Smooth muscle cell of the umbilical artery (primary cell): ENCODE measurements at places on chromosomes 12 and 14. TPM values are rescaled to one million over a fixed set of nuclear protein-coding genes. Genes with fewer than 3 reads are reported as not detected.

Gene L2HGDH
- 3.6 and 4.6 TPM in 2 replicates for total RNA-seq

Gene RPGRIP1
- total RNA-seq = not detected in 2 replicates

Gene GLT8D2
- total RNA-seq = 29.2 and 74.8 TPM in 2 replicates

Gene MAP3K9
- total RNA-seq = 0.59 and 1.4 TPM in 2 replicates

Gene NDRG2
- 0.37 and 0.89 TPM in 2 replicates for total RNA-seq

Gene C1R
- total RNA-seq = 22.7 and 129 TPM in 2 replicates

Gene CCNT1
- 29.4 and 32.9 TPM in 2 replicates for total RNA-seq

Gene LHX5
- total RNA-seq = not detected in 2 replicates

Gene NANOG
- not detected in 2 replicates for total RNA-seq

Gene RARG
- total RNA-seq = 17.8 and 33.3 TPM in 2 replicates

Gene KCNH5
- total RNA-seq = under 0.01 TPM in 1 of 2 replicates, not detected in the other

Gene LIN7A
- 9.9 and 40.4 TPM in 2 replicates for total RNA-seq

Gene TSPAN19
- total RNA-seq = 0.09 TPM in 1 of 2 replicates, not detected in the other

Gene RNASE3
- not detected in 2 replicates for total RNA-seq

Gene KDM2B
- 25.5 and 33.9 TPM in 2 replicates for total RNA-seq

Gene LRRC10
- not detected in 2 replicates for total RNA-seq

Gene PNMA1
- 28.5 and 36.6 TPM in 2 replicates for total RNA-seq

Gene PPP1R3E
- 2.3 and 3.0 TPM in 2 replicates for total RNA-seq

Gene RAPGEF3
- total RNA-seq = 4.2 and 6.1 TPM in 2 replicates

Gene TSPAN8
- 0.30 TPM in 1 of 2 replicates, not detected in the other for total RNA-seq

Gene GYS2
- total RNA-seq = not detected in 2 replicates

Gene KDM5A
- 64.4 and 80.5 TPM in 2 replicates for total RNA-seq

Gene HCAR3
- not detected in 2 replicates for total RNA-seq

Gene RILPL2
- total RNA-seq = 2.1 and 2.2 TPM in 2 replicates

Gene STK38L
- 97.4 and 102 TPM in 2 replicates for total RNA-seq

Gene FOXM1
- total RNA-seq = 1.2 and 9.9 TPM in 2 replicates

Gene TCL1A
- total RNA-seq = not detected in 2 replicates

Gene REM2
- total RNA-seq = 0.14 TPM in 1 of 2 replicates, not detected in the other

Gene MTHFD1
- total RNA-seq = 38.0 and 99.1 TPM in 2 replicates

Gene IFI27L2
- total RNA-seq = 39.6 and 181 TPM in 2 replicates

Gene PMEL
- 1.1 TPM in 1 of 2 replicates, not detected in the other for total RNA-seq

Gene ABCD2
- total RNA-seq = 0.05 and 0.30 TPM in 2 replicates

Gene TMBIM4
- 48.7 and 62.1 TPM in 2 replicates for total RNA-seq

Gene RPS6KA5
- 0.30 and 0.46 TPM in 2 replicates for total RNA-seq

Gene C12orf60
- 1.0 and 1.2 TPM in 2 replicates for total RNA-seq

Gene KRT3
- not detected in 2 replicates for total RNA-seq

Gene BICDL1
- under 0.01 and 0.46 TPM in 2 replicates for total RNA-seq

Gene PLCZ1
- 0.18 TPM in 1 of 2 replicates, not detected in the other for total RNA-seq

Gene ERBB3
- under 0.01 and 0.23 TPM in 2 replicates for total RNA-seq

Gene JPH4
- total RNA-seq = not detected in 2 replicates

Gene ARHGAP9
- total RNA-seq = 0.14 TPM in 1 of 2 replicates, not detected in the other

Gene ART4
- 2.6 and 6.5 TPM in 2 replicates for total RNA-seq

Gene SDR9C7
- total RNA-seq = not detected in 2 replicates
